Frontal cortex (tissue), 4 donors: ENCODE measurements at places on chromosomes 13 and 19.

DNA sequence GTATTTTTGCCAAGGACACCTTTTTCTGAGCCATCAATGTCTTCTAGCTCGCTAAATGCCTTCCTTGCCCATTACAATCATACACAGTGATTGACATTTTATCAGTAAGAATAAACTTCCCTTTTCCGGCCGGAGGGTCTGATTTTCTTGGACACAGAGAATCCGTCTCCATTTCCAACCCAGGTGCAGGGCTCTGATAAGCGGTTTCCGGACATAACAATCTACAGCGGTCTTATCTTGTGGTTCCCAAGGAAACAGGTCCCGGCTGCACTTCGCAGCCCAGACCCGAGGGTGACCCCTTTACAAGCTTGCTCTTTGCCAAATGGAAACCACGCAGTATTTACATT is 5.1 kb upstream of the ZNF77 start:
- no peak for DNase-seq

DNA sequence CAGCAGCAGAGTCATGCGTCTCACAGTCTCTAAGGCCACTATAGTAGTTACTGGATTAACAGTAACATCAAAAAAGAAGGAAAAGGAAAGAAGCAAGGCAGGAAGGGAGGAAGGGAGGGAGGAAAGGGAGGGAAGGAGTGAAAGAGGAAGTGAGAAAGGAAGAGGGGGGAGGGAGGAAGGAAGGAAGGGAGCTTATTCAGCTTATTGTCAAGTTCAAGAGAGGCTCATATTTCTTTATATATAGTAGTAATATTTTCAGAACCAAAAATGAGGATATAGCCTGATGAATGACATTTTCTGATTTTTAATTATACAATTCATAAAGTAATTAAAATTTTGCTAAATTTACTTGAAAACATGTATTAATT is 17.7 kb upstream of the RUBCNL start:
- DNase-seq = no peak

DNA sequence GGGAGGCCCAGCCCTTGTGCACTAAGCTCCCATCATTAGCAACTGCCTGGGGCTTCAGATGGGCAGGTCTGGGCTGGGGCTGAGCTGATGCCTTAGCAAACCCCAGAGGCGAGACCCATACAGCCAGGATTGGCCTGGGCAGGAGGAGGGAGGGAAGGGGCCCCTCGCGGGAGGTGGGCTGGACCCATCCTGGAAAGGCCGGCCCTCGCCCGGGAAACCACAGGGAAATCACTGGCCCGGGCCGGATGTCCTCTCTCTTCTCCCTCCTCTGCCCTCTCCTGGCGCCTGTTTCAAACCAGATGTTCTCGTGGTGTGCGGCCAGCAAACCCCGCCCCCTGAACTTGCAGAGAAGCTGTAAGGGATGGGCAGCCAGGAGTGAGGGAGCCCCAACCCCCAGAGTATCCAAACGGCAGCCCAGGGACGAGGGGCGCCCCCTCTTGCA is 43.1 kb downstream of the TMEM255B start:
- DNase-seq = no peak

GRCh38 chr13:61685682-61686012 is 270.0 kb upstream of the PCDH20 start:
- DNase-seq = no peak

DNA sequence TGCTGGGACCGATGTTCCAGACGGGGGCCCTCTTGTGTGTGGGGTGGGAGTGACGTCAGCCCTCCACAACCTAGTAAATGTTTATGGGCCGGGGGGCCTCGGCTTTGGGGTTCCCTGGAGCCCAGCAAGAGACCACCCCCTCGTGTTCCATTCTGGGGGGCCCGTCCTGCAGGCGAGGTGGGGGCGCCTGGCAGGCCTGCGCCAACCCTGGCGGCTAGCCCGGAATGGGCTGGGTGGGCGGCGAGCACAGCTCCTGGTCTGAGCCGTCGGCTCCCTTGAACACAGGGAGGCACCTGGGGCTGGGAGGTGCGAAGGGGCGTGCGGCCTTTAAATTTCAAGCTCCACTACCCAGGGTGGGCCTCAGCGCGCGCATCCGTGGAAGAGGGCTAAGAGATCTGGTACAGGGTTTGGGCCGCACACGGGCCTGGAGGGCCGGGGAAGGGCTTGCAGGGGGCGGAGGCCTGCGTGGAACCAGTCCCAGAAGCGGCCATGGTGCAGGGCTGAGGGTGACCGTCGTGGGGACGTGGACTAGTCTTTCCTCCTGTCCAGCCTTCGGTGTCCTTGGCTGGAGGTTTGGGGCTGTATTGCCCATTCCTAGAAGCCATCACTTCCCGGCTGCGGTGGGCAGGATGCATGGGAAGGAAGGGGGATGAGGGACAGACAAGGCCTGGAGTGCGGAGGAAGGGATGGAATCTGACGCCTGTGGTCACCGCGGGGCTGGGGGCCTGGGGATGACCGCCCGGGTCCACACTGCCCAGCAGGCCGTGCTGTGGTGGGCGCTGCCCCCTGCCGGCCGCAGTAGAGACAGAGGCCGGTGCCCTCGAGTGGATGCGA is 11.4 kb downstream of the NDUFA11 start:
- DNase-seq = peak; percentile 64

DNA sequence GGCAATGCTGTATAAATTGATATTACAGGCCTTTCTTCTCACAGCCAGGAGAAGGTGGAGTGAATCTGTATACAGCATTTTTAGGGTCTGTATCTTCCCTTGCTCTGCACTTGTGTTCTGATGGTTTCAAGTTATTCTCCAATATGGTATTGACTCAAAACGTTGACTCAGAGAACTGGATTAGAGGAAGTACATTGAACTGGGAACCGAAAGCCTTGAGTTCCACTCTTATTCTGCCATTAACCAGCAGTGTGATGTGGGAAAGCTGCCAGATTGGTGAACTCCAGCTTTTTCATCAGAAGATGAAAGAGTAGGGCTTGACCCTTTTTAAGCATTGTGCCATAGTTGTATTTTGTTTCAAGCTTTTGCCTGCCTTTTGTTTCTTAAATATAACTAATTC is 167.7 kb downstream of the SPRY2 start:
- no peak for DNase-seq
